ENCODE measurements at places on chromosomes 5 and 9. TPM values are rescaled to one million over a fixed set of nuclear protein-coding genes. Genes with fewer than 3 reads are reported as not detected.

DNA sequence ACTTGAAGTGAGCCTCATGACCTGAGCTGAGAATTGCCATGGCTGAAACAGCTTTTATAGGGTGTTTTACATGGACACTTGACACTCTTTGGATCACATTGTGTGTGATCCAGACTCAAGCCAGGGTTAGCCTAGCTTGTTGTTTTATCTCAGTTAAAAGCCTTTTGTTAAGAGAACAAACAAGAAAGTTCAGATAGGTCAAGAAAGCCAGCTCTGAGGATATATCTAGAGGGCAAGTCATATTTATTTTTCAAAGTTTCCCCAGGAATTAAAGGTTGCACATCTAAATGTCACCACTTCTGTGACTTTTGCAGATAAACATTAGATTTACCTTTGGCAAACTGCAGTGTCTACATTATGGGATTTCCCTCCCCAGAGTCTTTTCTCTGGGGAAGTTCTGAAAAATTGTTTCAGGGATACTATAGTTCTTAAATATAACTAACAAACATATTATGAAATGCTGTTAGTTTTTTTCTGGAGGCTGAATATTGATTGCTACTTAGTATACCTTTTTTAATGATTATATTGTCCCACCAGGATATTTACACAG is 134.5 kb downstream of the C9orf152 start:
- DNase-seq, result no peak

DNA sequence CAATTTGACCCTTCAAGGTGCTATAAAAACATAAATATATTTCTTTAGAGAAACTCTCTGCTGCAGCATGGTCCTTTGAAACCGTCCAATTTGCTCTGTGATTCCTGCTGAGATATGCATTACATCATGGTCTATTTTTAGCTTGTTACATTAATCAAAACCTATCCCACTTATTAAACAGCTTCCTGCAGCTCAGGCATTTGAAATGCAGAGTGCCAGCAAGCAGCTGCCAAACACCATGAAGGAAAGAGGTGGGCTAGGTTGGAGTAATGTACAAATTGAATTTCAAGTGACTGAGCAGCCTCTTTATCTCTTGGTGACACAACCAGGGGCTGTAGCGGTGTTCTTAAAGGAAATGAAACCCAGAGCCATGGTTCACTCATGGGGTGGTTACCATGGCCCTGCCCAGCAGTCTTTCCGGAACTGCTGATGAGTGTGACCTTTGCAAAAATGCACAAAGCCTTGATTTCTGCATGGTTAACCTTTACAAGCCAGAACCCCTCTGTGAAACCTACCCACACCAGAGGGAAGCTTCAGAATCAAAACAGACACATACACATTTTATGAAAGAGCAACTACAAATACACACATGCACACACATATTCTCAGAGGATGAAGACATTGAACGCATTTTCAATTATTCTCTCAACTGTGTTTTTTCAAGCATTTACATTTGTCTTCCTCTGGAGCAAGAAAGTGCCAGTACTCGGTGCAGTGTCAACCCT is 155.8 kb upstream of the ZNF608 start:
- no peak for DNase-seq

Gene PCDHAC2
- 32.5 TPM for total RNA-seq

GRCh38 chr5:172591636-172592035 is 49.4 kb upstream of the NEURL1B start:
- DNase-seq, result no peak

DNA sequence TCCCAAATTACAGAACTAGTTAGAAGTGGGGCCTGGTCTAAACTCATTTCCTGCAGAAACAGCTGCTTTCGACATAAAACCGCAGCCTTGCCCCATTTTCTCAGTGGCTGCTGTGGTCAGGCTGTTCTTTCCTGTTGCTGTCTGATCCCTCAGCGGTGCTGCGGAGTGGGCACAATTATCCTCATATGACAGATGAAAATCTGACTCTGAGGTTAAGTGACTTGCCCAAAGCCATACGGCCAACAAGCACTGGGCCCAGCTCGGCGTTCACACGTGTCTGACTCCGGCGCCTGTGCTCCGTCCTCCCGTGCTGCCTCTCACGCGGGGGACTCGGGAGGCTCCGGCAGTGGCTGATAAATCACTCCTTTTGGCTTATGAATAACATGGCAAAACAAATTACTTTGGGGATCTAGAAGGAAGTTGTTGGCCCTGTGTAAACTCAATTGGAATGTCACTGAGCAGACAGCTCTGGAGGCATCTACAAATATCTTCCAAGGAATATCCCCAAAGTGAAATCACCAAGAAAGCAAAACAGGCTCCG is 142.6 kb upstream of the LMX1B start:
- DNase-seq, result no peak

DNA sequence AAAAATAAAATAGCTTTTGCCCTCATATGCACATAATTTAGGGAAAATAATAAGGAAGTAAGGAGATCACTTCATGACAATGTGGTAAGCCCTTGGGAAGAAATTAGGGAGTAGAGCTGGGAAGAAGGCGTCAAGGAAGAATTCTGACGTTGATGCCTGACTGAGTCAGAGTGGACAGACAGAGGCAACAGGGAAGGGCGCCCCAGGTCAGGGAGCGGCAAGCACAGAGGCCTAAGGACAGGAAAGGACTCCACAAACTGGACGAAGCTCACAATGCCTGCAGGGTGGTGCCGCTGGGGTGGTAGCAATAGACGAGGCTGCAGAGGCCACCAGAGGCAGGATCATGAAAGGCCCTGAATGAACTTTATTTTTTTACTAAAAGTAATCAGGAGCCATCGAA is 7.6 kb downstream of the DRD1 start:
- DNase-seq, result no peak
